ENCODE measurements at places on chromosomes 7 and 10.

DNA sequence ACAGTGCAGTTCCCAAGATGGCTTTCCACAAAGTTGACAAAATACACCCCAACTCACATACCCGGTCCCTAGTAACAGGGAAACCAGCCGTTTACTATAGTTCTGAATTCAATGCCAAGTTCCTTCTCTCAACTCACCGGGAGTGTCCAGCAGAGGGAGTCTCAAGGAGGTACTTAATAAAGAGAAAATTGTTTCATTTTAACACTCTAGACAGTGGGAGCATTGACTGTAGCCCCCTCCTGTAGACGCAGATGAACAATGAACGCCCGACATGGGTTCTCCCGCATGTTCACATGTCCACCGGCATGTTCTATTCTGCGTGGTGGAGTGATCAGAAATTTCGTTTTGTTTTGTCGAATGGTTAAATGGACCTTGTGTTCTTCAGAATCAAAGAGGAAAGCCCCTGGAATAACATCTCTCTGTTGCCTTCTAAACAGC, 1.9 kb downstream of the HIPK2 start:
- DNase-seq = peak; percentile 61

GRCh38 chr7:132257253-132257652, 319.0 kb downstream of the PLXNA4 start:
- no peak for DNase-seq

GRCh38 chr10:845526-845925, 86.0 kb downstream of the LARP4B start:
- DNase-seq = no peak

- no peak for DNase-seq
Observed at GRCh38 chr10:50510517-50511473, 113.0 kb downstream of the SGMS1 start.

DNA sequence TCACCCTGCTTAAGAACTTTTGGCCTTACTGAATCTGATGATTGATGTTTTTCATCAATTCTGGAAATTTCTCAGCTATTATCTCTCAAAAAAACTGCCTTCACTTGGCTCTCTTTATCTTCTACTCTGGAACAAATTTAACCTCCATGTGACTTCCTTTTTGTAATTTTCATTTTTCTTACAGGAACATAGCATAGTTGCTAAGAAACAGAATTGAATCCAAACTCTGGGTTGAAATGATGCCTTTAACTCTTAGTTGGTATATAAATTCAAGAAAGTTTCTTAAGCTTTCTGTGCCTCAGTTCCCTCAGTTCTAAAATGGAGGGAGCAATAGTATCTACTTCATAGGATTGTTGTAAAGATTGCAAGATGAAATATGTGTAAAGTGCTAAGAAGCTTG, 19.8 kb downstream of the GPR141 start:
- no peak for DNase-seq

DNA sequence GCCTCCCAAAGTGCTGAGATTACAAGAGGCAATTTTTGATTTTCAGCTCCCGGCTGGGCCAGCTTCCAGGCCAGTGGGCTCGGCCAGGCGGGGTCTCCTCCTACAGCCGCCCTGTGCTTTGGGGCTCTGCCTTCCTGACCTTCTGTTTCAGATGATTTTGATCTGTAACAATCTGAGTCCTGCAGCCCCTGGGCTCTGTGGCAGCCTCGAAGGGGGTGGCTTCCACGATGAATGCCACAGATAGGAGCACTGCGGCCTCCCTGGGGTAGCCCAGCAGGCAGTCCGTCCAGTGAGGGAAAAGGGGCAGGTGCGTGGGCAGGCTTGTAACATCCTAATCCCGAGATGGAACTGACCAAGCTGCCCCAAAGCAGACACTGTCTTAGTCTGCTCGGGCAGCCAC, 177.5 kb downstream of the DNAJB6 start:
- no peak for DNase-seq

DNA sequence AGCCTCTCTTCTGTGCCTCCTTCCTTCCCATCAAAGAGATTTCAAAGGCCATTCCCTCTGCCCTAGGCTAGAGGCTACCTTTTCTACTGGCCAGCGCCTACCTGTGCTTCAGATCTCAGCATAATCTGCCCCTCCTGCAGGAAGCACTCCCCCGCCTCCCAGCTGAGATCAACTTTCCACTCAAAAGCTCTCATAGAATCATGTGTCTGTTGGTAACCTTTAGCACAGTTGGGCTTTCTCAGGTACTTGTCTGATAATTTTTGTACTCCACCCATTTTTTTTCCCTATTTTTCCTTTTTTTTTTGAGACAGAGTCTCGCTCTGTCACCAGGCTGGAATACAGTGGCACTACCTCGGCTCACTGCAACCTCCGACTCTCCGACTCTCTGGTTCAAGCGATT, 231.0 kb upstream of the PRSS58 start:
- no peak for DNase-seq

GRCh38 chr7:147438216-147438615, 1152.3 kb upstream of the C7orf33 start:
- DNase-seq = no peak

DNA sequence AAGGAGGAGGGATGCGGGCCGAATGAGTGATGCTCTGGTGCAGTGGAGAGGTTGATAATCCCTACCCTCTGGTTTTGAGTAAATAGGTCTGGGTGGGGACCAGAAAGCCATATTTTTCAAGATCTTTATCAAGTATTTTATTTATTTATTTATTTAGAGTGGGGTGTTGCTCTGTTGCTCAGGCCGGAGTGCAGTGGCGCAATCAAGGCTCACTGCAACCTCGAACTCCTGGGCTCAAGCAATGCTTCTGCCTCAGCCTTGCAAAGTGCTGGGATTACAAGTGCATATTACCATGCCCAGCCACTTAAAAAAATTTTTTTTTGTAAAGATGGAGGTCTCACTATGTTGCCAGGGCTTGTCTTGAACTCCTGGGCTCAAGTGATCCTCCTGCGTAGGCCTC, 21.6 kb downstream of the SVIL start:
- no peak for DNase-seq

DNA sequence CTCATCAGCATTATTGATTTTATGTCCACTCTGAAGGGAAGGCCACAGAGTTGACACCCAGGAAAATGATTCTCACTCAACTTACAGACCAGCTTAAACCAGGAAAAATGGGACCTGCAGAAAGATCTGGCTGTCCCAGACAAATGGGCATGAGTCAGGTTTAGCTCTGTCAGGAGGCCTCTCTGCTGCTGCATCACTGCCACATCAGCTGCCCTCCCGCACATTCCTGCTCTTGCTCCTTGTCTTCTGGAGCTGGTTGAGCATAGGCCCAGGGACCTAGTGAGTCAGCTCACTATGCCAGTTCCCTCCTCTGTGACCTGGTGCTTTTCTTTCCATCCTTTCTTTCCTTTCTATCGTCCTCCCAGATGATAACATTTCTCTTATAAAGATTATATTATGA, 18.8 kb upstream of the SMNDC1 start:
- DNase-seq = peak; percentile 85

GRCh38 chr7:55774327-55775050, 88.1 kb downstream of the SEPTIN14 start:
- no peak for DNase-seq

- peak; percentile 25 for DNase-seq
Observed at GRCh38 chr7:66682350-66683093, 53.8 kb downstream of the KCTD7 start.

DNA sequence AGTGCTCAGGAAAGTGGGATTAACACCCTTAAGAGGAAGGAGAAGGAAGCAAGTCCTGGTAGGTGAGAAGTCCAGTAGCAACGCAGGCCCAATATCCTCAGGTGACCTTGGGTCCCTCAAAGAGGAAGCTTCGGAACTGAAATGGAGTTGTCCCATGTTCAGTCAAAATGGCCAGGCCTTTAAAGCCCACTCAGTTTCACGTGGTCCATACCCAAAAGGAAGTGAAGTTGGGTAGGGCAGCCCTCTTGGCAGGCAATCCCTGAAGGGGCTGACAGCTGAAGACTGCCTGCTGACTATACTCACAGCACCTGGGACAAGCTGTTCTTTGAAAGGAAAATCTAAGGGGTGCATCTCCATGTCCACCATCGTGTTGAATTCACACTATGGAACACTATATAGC, 3.0 kb downstream of the GSAP start:
- no peak for DNase-seq

DNA sequence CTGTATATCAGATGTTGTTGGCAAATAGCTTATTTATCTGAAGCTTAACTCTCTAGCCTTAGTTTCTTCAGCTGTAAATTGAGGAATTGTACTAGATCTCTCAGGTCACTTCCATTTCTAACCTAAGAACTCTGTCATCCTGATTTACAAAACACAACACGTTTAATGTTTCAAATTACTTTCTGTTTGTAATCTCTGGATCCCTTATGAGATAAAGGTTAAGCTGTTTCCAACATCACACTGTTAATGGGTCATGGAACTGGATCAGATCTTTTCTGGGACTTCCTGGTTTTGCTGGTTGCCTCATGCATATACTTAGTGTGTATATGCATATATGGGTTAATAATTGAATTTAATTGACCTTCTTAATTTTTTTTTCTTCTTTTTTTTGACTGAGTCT, 9.9 kb downstream of the SAMD8 start:
- no peak for DNase-seq

DNA sequence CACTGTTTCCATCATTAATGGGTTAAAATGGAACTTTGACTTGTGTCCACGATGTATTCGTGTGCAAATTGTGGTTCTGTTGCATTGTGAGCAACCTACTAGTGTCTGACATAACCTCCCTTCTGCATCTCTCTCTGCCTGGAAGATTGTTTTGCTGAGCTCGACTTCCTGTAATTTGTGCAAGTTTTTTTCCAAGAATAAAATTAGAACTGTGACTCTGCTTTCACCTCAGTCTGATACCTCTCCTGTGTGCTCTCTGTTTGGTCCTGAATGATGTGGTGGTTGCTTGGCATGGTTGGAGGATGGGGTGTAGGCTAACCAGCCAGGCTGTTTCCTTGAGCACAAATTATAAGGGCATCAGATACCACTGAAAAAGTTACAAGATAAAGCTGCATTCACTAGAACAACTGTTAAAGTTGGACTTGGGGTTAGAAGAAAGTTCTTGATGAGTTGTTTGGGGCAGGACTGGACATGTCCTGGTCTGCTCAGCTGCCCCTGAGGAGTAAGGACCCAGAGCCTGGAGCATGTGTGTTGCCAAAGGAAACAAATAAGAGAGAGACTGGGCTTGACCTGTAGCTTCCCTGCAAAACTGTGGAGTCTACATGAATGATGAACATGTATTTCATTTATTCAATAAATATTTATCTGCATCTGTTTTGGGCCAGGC, 1.9 kb upstream of the VOPP1 start:
- no peak for DNase-seq

DNA sequence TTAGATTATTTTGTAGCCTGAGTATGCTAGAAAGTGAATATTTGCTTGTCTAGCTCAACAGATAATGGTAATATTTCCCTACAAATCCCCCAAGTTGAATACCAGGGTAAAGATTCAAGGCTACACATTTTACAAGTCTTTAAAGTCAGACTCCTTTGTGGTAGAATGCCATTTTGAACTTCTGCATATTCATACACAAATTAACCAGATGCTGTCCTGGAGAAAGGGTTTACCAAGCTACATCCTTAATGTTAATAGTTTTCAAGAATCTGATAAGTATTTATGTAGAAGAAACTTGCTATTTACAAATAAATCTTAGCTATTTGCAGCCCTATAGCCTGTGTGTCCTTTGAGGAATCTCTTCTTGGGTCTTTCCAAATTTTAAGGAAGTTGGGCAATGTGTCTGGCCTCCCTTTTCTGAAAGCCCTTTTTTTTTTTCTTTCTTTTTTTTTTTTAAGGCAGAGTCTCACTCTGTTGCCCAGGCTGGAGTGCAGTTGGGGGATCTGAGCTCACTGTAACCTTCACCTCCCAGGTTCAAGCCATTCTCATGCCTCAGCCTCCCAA, 82.6 kb downstream of the CPEB3 start:
- no peak for DNase-seq

GRCh38 chr7:47185839-47186238, 396.1 kb downstream of the TNS3 start:
- DNase-seq = no peak

DNA sequence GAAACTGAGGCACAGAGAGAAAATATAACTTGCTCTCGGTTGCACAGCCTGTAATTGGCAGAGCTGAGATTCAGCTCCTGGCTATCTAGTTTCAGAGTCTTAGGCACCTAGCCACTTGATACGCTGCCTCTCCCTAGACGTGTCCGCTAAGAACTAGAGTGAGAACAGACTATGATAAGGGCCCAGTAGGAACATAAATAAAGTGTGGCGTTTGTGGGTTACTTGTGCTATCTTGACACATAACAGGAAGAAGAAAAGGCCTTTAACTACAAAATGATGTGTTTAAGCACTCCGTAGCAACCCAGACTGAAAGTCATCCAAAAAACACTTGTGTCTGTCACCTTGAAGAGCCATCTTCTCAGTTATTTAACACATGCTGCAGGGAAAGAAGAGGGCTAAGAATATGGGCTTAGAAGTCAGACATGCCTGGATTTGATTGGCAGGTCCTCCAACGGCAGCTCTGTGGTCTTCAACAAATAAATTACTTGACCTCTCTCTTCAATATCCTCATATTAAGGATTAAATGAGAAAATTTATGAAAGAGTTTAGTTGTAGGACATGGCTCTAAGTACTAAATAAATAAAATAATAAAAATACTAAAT, 96.2 kb downstream of the SGMS1 start:
- no peak for DNase-seq

DNA sequence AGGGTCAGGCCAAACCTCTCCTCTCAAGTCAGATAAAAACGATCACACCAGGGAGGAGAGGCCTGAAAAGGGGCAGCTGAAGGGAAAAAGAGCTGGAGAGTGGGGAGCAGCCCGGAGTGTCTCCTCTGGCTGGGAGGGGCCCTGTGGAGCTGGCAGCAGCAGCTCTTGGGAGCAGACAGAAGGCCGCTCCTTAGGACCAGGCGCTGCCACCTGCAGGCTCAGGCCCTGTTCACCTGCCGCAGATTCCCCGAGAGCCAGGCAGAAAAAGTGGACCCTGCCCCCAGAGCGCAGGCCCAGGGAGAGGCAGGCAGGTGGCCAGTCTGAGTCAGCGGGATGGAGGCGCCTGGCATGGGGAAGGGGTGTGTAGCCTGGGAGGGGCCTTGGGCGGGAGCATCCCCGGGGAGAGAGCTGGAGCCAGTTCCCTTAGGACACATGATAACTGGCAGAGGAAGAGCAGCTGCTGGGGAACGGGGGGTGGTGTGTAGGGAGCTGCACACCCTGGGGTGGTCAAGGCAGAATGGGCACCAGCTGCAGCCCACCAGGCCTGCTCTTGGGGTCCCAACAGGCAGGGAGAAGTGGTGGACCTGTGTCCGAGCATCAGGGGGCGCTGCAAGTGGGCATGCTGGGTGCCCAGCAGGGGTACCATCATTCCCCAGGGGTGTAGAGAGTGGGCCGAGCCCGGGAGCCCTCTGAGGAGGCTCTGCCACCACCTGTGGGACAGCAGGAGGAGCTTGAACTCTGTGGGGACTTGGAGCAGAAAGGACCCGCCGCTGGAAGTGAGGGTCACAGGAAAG, 177.2 kb upstream of the RHEB start:
- DNase-seq = peak; percentile 61

Measured in H54 (cell line).